ENCODE measurements at places on chromosomes 3 and 15.

GRCh38 chr3:27746838-27747237, 24.7 kb upstream of the EOMES start:
- DNase-seq, result no peak

GRCh38 chr3:183811638-183812037, 13.7 kb downstream of the MAP6D1 start:
- no peak for DNase-seq

- peak; percentile 71 for DNase-seq
These were observed 100.5 kb upstream of the ZBED2 start for GRCh38 chr3:111695636-111696117.

DNA sequence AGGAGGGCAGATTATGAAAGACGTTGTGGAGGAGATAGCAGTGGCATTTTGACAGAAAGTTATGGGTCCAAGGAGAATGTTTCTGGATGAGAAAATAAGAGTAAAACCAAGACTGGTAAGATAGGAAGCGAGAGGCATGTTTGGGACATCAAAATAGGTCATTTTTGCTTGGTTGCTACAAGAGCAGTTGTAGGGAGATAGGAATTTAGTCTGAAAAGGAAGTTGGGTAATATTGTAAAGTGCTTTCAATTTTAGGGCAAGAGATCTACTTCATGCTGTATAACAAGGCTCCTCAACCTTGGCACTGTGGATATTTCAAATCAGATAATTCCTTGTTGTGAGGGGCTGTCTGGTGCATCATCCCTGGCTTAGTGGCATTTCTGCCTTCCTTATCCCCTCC, 118.0 kb upstream of the DPH6 start:
- no peak for DNase-seq

- peak; percentile 92 for DNase-seq
These were observed 240.8 kb upstream of the KCNMB2 start for GRCh38 chr3:178295292-178295912.

DNA sequence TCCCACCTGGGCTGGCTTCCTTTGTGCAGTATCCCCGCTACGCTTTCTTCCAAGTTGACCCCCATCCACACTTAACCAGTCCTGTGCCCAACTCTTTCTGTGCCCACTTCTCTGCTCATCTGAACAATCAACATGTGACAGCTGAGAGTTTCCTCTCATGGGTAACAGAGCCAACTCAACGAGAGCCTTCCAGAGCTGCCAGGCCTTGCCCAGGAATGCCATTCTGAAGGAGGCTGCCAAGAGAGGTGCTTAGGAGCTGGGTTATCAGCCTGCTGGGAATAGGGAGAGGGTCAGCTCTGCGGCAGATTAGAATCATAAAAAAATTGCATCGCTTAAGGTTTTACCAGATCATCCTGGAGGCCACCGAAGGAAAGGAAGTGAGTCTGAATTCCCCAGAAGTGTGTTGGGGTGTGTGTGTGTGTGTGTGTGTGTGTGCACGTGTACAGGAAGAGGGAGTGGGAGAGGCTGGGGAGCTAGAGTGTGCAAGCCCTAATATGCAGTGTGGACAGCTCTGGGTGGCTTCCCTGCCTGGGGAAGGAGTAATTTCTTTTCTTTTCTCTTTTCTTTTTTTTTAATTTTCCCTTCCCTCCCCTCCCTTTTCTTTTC, 66.7 kb downstream of the ITGA11 start:
- DNase-seq, result no peak

- peak; percentile 52 for DNase-seq
These were observed 13.0 kb downstream of the ZBED2 start for GRCh38 chr3:111582120-111582474.

DNA sequence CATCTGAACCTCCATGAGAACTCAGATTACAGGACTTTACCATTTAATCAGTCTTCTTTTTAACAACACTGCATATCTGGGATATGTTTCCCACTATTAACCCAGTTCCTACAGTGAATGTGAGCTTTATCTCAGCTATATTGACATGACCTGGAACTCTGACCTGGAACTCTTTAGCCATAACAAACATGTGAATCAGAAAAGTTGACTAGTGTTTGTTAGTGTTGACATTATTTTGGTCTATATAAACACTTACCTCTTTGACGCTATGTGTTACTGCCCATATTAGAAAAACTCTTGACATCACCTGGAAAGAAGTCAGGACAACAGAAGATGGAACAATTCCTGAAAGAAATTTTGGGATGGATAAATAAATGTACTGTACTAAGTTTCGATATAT, 56.7 kb downstream of the HACD2 start:
- no peak for DNase-seq

DNA sequence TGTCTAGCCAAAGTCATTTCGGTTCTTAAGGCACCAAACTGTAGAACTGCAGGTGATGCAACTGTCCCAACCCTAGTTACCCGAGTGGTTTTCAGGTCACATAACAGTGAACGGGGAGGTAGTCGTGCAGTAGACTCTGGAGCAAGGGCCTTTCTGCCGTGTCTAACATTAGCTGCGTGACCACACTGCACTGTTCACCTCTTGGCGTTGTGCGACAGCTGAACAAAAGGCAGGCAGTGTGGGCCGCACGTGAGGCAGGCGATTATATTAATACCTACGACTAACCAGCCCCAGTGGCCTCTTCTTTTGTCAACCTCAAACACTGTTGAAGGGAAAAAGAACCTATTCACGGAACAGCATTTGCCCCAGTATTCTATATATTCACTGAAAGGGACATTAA, 2.8 kb downstream of the LRRN1 start:
- no peak for DNase-seq

GRCh38 chr3:195896361-195897080, 11.8 kb downstream of the TNK2 start:
- peak; percentile 68 for DNase-seq

GRCh38 chr15:44157679-44158078, 37.4 kb downstream of the FRMD5 start:
- DNase-seq, result peak; percentile 91
